ENCODE measurements at places on chromosomes 3 and 15. TPM values are rescaled to one million over a fixed set of nuclear protein-coding genes. Genes with fewer than 3 reads are reported as not detected.
A peak's percentile ranks its signal among the peaks of the same experiment; 100 is the strongest.

DNA sequence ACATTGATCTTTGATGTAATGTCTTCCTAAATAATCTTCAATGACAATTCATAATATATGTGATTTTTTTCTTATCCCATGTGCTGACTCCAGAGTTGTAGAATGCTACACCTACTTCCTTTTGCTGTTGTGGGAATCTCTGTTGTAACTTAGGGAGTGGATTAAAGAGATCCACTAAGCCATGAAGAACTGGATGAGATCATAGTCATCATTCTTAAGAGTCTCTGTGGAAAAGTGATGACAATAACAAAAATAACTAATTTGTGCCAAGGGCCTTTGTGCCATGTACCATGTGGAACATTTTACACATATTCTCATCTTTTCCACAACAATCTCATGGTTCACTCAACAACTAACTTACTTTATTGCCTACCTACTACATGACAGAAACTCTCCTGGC lies 162.9 kb upstream of the PDZRN3 start:
- DNase-seq = no peak

DNA sequence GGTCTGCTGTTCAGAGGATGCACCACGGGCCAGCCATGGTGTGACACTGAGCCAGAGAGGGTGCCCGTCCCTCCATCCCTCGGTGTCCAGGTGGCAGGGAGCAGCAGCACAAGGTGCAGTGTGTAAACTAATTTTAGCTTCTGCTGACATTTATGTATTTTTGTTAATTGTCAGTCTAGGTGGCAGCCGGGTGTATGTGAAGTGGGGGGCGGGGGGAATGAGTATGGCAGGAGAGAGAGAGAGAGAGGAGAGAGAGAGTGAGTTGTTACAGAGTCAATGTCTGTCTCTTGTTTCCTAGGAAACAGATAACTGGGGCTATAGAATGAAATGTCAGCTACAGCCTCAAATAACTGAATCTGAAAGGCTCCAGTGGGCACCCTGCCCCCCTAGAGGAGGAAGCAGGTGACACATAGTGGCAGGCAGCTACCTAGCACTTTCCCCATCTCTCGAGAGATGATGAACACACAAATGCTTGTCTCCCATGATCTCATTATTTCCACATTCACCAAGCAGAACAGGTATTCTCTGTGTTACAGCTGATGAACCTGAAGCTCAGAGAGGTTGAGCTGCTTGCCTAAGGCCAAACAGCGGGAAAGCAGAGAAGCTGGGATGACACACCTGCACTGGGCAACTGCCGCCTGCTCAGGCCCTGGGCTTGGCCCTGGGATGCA lies 24.7 kb downstream of the RASGRF1 start:
- no peak for DNase-seq

DNA sequence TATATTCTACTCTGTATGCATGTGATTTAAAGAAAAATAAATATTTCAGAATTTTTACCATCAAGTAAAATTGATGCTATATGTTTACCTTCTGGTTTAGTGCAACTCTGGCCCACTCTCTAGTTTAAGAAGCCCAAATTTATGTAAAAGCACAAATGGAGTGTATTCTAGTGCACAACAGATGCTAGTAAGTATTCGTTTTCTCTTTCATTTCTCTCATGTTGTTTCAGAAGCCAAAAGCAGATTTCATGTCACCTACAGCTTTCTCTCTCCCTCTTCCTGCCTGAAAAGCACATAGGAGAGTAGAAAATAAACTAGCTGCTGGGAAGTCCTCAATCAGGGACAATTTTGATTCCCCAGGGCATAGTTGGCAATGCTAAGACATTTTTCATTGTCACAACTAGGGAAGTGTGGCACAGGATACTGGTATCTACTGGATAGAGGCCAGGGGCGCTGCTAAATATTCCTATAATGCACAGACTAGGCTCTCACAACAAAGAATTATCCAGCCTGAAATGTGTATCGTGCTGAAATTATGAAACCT lies 147.4 kb upstream of the ARHGEF26 start:
- no peak for DNase-seq

Gene U2SURP
- 156 TPM for total RNA-seq

- DNase-seq = no peak
Measured at GRCh38 chr3:66242788-66243464, 22.1 kb downstream of the SLC25A26 start.

GRCh38 chr15:81068516-81068915 lies 65.6 kb upstream of the CFAP161 start:
- no peak for DNase-seq

GRCh38 chr15:74791667-74792066 lies 9.8 kb downstream of the CSK start:
- DNase-seq = no peak

GRCh38 chr3:6821411-6821810 lies 39.5 kb upstream of the GRM7 start:
- DNase-seq = no peak

Gene CCR8
- total RNA-seq = not detected

- DNase-seq = no peak
Measured at GRCh38 chr3:66302288-66302687, 81.5 kb downstream of the SLC25A26 start.

- peak; percentile 15 for DNase-seq
Measured at GRCh38 chr15:44081026-44082013, 113.8 kb downstream of the FRMD5 start.

Gene SYNPR
- not detected for total RNA-seq

- DNase-seq = no peak
Measured at GRCh38 chr3:126025116-126025729, 56.2 kb downstream of the ROPN1B start.

DNA sequence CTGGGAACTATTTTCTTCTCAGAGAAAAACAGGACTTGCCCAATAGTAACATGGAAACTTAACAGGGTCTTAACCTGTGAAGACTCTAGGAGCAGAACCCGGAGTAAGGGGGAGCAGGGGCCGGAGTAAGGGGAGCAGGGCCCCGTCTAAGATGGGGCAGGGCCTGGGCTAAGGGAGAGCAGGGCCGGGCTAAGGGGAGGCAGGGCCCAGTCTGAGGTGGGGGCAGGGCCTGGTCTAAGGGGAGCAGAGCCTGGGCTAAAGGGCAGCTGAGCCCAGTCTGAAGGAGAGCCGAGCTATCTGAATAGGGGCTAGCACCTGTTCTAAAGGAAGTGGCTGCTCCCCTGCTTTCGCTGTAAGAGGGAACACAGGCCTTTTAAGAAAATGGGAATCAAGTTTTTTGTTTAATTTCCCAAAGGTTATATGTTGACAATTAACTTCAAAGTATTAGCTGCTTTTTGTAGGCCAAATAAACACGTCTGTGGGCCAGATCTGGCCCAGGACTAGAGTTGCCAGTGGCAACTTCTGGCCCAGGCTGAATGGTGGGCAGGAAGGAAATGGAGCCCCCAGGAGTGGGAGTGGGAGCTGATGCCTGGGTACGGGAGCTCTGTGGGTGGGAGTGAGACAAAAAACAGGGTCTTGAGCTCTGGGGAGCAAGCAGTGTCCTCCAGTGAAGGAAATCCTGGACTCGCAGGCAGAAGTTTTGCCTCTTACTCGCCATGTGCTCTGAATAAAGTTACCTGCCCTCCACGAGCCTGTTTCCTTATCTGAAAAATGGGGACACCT lies 32.5 kb downstream of the CSPG4 start:
- DNase-seq = no peak

DNA sequence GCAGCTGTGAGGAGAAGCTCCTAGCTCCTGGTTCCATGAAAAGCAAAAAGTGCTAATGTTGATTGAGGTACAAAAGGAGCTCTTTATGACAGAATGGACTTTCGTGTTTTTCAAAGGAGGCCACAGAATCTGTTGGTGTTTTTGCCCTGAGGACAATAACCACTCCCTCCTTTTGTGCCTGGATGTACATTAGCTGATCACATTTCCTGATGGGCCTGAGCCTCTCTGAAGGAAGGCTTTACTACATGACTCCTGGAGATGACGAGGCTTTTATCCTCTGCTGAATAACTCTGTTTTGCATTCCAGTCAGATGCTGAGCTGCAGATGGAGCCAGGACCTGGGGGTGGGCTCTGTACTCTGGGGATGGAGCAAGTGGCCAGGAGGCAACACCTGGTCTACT lies 301.9 kb downstream of the CACNA2D3 start:
- DNase-seq = no peak

DNA sequence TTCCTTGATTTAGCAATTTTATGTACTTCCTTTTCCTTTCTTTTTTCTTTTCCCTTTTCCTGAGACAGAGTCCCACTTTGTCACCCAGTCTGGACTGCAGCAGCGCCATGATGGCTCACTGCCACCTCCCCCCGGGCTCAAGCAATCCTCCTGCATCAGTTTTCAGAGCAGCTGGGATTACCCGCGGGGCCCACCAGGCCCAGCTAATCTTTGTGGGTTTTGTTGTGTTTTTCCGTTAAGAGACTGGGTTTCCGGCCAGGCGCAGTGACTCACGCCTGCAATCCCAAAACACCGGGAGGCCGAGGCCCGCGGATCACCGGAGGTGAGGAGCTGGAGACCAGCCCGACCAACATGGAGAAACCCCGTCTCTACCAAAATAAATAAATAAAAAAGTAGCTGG lies 17.7 kb downstream of the GOLGA8S start:
- peak; percentile 86 for DNase-seq

Gene ZNF80
- total RNA-seq = not detected

GRCh38 chr15:22956257-22956977 lies 23.8 kb downstream of the CYFIP1 start:
- DNase-seq = no peak

- no peak for DNase-seq
Measured at GRCh38 chr15:42528970-42529369, 19.6 kb downstream of the LRRC57 start.

GRCh38 chr15:35663956-35664355 lies 118.0 kb upstream of the DPH6 start:
- DNase-seq = no peak

- DNase-seq = no peak
Measured at GRCh38 chr3:16849229-16849628, 35.5 kb upstream of the PLCL2 start.

Gene WWTR1
- 34.3 TPM for total RNA-seq

DNA sequence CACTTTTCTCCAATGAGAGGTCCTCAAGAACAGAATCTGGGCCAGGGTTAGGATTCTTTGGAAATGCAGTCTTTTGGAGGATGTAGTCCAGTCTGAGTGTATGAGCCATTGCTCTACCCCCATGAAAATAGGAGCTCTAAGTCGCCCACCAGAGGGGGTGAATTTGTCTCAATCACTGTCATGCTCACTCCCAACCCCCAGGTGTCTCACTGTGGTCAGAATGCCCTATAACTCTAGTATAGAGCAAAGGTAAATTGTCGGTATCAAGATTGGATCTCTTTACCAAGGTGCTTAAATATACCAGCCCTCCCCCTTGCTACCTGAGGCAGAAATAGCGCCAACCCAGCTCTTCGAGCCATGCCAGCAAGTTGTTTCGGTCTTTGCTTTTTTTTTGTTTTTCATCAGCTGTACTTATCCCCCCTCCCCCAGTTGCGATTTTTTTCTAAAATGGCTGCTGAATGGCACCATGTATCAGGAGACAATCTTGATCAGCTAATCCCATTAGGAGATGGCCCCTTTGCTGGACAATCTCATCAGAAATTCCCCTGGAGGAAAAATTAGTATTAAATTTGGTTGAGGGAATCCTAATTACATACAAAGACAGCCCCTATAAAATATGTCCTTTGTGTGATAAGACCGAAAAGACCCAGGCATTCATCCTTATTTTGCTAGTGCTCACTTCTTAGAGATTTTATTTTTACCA lies 130.7 kb downstream of the EBLN2 start:
- no peak for DNase-seq

DNA sequence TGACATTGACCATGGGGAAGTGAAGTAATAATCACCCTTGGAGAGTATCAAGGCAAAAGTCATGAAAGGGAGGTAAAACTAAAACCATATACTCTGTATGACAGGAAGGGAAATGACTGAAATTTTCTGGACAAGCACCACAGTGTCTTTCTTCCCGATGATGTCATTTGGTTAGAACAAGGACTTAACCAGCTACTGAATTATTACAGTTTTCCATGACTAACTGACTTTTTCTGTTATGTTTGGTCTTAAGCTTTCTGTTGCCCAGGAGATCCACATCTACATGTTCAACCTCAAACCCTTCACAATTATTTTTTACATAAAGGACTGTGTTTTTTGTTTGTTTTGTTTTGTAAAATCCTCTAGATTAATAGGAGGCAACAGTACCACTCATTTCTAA lies 191.9 kb upstream of the IL12A start:
- peak; percentile 59 for DNase-seq

DNA sequence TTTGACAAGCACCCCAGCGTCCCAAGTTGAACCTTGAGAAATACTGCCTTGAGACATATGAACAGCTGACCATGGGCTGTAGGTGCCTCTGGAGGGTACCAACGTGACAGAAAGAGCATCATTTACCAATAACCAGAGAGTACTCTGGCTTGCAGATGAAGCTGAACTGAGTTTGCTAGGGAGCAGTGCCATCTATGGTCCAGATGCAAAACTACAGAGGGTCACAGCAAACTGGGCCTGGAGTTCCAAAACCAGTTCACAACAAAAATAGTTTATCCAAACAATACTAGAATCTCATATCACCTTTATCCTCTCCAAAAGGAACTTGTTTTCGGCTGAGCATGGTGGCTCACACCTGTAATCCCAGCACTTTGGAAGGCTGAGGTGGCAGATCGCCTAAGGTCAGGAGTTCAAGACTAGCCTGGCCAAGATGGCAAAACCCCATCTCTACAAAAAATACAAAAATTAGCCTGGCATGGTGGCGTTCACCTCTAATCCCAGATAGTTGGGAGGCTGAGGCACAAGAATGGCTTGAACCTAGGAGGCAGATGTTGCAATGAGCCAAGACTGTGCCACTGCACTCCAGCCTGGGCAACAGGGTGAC lies 69.3 kb downstream of the CHAC1 start:
- peak; percentile 8 for DNase-seq

DNA sequence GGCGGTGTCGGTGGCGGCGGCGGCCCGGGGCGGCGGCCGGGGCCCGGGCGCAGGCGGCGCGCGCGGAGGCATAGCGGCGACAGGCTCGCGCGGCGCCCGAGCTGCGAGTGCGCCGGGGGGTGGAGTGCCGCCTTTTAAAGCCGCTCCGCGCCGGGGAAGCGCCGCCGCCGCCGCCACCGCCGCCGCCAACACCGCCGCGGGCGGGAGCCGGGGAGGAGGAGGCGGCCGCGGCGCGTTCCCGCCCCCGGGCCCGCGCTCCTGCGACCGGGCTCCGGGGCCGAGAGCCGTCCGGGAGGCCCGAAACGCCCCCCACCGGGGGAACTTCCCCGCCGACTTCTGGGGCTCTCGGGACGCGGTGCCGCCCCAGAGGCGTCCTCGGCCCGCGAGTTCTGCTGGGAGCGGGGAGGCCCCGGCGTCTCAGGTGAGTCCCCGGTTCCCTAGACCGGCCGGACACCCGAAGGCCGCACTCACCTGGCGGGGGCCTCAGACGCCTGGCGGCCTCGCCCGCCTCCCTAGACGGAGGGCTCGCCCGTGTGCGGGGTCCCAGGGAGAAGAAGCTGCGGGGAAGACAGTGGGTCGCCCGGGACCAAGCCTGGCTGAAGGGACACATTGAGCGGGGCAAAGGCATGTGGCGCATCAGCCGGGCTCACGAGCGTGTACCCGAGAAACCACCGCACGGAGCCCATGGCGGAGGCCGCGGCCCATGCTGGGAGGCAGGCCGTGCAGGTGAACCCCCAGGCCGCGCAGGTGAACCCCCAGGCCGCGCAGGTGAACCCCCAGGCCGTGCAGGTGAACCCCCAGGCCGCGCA lies at the start of gene PCSK6:
Gene PCSK6 (minus strand): TSS at position 109 of the 809 bp plus-strand sequence. CDS start 37 bp downstream, at position 72.
- peak; percentile 33 for DNase-seq
